ENCODE measurements at places on chromosomes 2 and 18.

DNA sequence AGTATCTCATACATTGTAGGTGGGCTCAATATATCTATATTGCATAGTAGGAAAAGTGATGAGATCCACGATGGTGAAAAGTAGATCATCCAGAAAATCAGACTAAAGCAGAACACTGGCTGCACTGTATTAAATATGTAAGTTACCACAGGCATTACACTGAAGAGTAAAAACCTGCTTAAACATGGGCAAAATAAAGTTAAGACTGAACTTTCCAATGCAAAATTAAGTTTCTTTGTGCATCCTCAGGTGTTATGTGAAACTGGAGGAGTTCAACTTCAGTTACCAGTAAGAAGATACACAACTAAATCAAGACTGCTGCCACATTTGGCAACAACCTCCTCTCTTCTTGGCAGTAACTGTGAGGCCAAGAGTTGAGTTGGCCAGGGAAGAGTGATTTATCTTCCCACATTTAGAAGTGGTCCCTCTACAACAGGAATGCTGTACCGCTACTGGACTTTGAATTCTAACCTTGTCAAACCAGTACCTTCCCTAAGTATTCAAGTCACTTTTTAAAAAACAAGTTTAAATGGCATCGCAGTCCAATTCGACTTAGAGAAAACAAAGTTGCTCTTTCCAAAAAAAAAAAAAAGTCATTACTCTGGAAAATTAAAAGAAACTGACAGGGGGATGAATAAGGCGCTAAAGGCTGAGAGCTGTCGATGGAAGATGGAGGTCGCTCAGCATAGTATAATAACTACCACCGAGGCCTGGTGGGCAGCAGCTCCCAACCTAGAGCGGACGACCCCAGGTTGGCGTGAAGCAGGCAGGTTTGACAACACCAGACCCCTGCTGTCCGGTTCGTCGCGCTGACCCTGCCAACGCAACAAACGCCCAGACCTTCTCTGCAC is 1.1 kb downstream of the MAP4K3 start:
- H3K27ac ChIP-seq: peak overlapping the region; percentile 98
- H3K27me3 ChIP-seq: no peaks in the 10 kb centered on the region
- H3K4me1 ChIP-seq: peaks cover 36% of the 10 kb centered on the region
- H3K36me3 ChIP-seq: peaks cover 4% of the 10 kb centered on the region

DNA sequence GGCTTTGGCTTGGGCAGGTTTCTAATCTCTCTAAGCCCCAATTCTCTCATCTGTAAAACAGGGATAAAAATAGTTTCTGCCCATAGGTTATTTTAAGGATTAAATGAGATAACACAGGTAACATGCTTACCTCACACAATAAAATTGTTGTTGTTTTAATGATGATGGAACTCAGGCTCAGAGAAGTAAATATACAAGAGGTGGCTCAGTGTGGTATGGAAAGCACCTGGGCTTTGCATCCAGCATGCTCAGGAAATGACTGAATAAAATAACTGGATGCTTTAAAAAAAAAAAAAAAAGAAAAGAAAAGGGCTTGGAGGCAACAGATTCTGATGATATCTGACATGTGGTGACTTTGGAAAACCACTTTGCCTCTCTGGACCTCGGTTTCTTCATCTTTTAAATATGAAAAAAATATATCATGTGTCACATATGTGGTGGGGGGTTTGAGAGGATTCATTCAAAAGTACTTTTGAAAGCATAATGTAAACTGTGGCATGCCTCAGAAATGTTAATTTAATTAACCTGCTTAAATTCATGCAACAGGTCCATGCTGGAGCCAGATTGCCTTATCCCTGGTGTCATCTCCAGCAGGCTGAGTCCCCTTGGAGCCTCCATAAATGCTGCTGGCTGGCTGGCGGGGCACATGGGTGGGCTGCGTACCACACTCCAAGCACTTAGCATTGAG is 112.8 kb upstream of the CDC42EP3 start:
- no peak overlapping the region for H3K4me3 ChIP-seq
- no peaks in the 10 kb centered on the region for H3K36me3 ChIP-seq
- H3K27me3 ChIP-seq: no peaks in the 10 kb centered on the region
- no peak for DNase-seq
- peaks cover 13% of the 10 kb centered on the region for H3K4me1 ChIP-seq

- no peak for DNase-seq
- H3K27me3 ChIP-seq: no peaks in the 10 kb centered on the region
- H3K27ac ChIP-seq: no peak overlapping the region
- H3K4me1 ChIP-seq: no peaks in the 10 kb centered on the region
- H3K4me3 ChIP-seq: no peak overlapping the region
- H3K36me3 ChIP-seq: no peaks in the 10 kb centered on the region
Measured at GRCh38 chr18:7871560-7872456, 304.7 kb downstream of the PTPRM start.

DNA sequence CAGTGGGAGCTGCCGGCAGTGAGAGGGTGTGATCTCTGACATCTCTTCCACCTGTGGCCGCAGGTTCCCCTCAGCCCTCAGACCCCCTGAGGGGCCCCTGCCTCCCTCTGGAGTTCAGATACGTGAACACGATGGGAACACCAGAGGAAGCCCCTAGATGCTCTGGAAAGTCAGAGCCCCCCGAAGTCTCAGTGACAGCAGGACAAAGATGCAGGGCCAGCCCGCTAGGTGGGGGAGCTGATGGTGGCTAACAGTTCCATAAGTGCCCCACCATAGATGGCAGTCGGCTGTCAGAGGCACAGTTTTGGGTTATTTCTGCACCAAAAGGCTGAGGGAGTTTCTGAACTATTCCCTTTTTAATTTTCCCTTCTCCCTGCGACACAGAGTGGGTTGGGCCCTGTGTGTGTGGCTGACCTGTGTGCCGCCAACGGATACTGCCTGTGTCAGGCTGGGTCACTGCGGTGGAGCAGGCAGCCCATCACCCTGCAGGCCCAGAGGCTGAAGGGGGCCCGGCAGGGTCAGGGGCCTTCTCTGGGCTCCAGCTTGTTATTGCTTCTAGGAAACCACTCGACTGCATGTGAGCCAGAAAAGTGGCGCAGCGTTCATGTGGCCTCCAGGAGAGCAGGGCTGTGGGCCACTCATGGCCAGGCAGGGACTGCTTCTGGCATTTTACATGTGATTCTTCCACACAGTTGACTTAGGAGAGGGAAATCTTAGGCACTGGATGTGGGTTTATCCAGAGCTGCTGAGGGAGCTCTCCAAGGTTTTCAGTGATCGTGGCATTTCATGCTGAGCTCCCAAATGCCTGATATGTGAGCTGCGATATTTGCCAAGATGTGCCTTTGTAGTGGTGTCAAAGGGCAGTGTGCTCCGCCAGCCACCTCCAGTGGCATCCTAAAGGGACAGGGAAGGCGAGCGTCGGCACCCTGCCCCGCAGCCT is 225.1 kb downstream of the SH3RF3 start:
- no peak overlapping the region for H3K27ac ChIP-seq
- no peaks in the 10 kb centered on the region for H3K27me3 ChIP-seq
- peaks cover 8% of the 10 kb centered on the region for H3K36me3 ChIP-seq
- no peak overlapping the region for H3K4me3 ChIP-seq

DNA sequence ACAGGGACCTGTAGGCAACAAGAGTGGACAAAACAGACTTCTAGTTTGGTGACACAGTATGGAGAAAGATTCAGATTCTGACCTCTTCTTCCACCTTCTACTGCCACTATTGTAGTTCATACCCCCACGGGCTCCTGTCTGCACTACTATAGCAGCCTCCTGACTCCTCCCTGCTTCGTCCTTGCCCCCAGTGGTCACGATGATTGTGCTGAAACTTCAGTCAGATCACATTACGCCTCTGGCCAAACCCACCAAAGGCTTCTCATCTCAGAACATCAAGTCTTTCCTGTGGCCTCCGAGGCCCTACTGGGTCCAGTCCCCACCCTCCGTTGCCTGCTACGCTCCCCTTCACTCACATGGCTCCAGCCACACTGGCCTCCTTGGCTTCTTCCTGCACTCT is 147.6 kb downstream of the CYP26B1 start:
- H3K36me3 ChIP-seq: no peaks in the 10 kb centered on the region
- no peaks in the 10 kb centered on the region for H3K27me3 ChIP-seq
- H3K4me1 ChIP-seq: no peaks in the 10 kb centered on the region
- no peak overlapping the region for H3K27ac ChIP-seq
- DNase-seq: no peak
- H3K4me3 ChIP-seq: no peak overlapping the region

- no peak overlapping the region for H3K27ac ChIP-seq
- H3K4me3 ChIP-seq: no peak overlapping the region
- no peaks in the 10 kb centered on the region for H3K27me3 ChIP-seq
- no peak for DNase-seq
Measured at GRCh38 chr18:43247944-43248343, 29.3 kb downstream of the SYT4 start.

- H3K27ac ChIP-seq: no peak overlapping the region
- H3K4me3 ChIP-seq: no peak overlapping the region
- peaks cover 16% of the 10 kb centered on the region for H3K4me1 ChIP-seq
- H3K27me3 ChIP-seq: no peaks in the 10 kb centered on the region
- H3K36me3 ChIP-seq: no peaks in the 10 kb centered on the region
Measured at GRCh38 chr2:234879671-234880455, 72.0 kb upstream of the SH3BP4 start.

DNA sequence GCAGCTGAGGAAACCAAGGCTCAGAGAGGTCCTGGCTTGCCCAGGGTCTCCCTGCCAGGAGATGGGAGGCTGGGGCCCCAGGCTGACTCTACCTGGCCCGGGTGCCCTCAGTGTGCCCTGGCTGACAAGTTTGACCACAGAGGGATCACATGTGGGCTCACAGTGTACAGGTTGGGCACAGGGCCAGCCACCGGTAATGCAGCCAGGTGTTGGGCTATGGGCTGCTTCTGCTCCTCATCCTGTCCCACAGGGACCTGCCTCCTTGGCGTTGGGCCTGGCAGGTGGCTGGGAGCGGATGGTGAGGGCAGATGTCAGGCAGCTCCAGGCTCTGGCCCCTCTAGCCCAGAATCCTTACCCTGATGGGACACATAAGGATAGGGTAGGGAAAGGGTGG is 250.5 kb downstream of the LOXHD1 start:
- H3K27ac ChIP-seq: peak overlapping the region; percentile 62
- H3K4me1 ChIP-seq: no peaks in the 10 kb centered on the region
- no peak for DNase-seq
- H3K36me3 ChIP-seq: no peaks in the 10 kb centered on the region
- no peaks in the 10 kb centered on the region for H3K27me3 ChIP-seq

DNA sequence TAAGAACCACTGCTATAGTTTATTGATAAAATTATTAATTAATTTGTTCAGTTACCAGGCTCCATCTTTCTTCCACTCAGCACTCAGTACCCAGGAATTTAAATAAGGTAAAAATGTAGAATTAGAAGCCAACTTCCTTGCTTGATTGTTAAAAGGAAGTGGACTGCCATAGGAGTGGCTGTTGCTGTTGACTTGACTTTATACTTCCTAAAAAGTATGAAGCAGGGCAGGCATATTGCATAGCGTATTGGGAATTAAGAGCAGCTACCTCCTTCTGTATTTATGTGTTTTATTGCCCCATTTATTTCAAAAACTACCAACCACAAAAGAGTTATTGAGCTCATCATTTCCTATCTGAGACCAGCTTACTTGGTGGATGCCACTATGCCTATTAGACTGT is 27.9 kb downstream of the PSMD1 start:
- H3K27ac ChIP-seq: no peak overlapping the region
- peaks cover 100% of the 10 kb centered on the region for H3K36me3 ChIP-seq
- H3K27me3 ChIP-seq: no peaks in the 10 kb centered on the region
- no peak overlapping the region for H3K4me3 ChIP-seq
- H3K4me1 ChIP-seq: no peaks in the 10 kb centered on the region
- no peak for DNase-seq

- no peak overlapping the region for H3K27ac ChIP-seq
- H3K4me3 ChIP-seq: no peak overlapping the region
- no peaks in the 10 kb centered on the region for H3K36me3 ChIP-seq
- no peaks in the 10 kb centered on the region for H3K27me3 ChIP-seq
- no peak for DNase-seq
Measured at GRCh38 chr2:26059542-26059941, 25.7 kb downstream of the RAB10 start.

DNA sequence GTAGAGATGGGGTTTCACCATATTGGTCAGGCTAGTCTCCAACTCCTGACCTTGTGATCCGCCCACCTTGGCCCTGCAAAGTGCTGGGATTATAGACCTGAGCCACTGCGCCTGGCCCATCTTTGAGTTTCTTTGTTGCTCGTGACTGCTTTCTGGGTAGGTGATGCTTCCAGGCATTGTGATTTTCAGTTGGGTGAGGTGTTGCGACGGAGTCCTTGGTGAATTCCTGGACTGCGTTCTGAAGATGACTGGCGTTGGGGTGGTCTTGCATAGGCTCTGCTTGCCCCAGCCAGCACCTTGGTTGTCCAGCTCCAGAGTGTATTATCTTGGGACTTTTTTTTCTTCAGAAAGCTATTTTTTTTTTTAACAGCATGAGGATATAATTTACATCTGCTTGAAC is 103.4 kb downstream of the DCDC2C start:
- no peak overlapping the region for H3K27ac ChIP-seq
- no peak overlapping the region for H3K4me3 ChIP-seq
- no peak for DNase-seq
- no peaks in the 10 kb centered on the region for H3K4me1 ChIP-seq
- no peaks in the 10 kb centered on the region for H3K36me3 ChIP-seq
- no peaks in the 10 kb centered on the region for H3K27me3 ChIP-seq

DNA sequence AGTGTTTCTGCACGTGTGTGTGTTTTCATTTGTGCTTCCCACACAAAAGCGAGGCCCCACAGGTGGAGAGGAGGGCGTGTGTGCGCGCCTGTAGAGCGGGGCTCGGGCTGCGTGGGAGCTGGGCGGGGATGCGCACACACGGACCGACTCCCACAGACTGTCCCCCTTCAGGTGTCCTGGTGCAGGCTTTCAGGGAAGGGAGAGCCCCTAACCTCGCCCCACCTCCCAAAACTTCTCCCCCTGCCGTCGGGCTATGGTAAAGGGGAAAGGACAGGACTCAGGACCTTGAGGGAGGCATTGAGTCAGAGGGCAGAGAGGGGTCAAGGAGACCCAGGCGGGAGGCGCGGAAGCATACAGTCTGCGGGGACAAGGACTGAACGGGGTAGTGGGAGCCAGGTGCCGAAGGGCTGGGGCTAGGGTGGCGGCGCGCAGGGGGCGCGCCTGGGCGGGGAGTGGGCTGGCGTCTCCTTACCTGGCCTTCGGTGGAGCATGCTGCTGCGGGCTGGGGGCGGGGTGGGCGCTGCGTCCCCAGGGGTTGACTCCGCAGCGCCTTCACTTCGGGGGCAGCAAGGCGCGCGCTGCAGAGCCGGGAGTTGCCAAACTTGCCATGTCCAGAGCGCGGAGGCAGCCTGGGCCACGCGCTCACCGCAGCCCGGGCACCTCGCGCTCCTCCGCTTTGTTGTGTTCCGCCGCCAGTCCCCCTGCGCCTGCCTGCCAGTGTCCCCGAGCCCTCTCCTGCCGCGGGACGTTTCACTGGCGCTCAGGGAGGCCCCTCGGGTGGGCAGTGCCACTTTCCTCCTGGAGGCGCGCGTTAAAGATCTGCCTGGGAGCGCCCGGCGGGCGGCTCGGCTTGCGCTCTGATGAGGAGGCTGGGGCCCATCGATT is 302.0 kb downstream of the NCKAP5 start:
- no peaks in the 10 kb centered on the region for H3K27me3 ChIP-seq
- no peaks in the 10 kb centered on the region for H3K36me3 ChIP-seq
- H3K4me1 ChIP-seq: no peaks in the 10 kb centered on the region
- H3K4me3 ChIP-seq: peak overlapping the region; percentile 25
- no peak for DNase-seq
- no peak overlapping the region for H3K27ac ChIP-seq

GRCh38 chr2:70633508-70633907 is 79.9 kb upstream of the TGFA start:
- H3K4me1 ChIP-seq: no peaks in the 10 kb centered on the region
- H3K4me3 ChIP-seq: no peak overlapping the region
- no peaks in the 10 kb centered on the region for H3K27me3 ChIP-seq
- no peak overlapping the region for H3K27ac ChIP-seq
